ENCODE measurements at places on chromosomes 13 and 19.

DNA sequence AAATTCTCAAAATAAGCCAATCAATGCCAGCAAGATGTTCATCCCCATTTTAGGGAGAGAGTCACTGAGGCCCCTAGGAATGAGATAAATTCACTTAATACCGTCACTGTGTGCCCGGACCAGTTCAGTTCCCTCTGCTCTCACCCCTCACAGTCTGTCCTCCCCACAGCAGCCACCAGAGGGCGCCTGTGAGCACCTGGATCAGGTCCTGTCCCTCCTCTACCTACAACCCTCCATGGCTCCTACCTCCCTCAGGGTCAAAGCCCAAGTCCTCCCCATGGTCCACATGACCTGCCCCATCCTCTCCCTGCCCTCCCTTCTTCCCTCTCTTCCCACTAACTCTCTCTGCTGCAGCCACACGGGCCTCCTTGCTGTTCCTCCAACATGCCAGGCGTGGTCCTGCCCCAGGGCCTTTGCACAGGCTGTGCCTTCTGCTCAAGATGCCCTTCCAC, 42.0 kb upstream of the NFIC start:
- no peak for DNase-seq

DNA sequence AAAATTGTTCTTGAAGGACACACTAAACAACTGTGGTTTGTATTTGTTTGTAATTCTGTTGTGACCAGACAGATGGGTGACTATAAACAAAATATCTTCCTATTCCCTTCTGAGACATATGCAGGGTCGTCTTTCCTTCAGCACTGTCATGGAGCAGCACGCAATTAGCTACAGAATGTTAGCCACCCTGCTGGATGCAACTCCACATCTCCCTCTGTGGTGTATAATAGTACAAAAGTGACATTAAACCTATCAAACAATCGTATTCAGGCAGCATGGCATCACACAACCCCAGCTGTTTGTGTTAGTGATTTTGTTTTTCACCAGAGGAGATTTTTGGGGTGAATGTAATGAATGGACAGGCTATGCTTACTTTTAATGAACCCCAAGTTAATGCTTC, 146.2 kb downstream of the GPC6 start:
- no peak for DNase-seq

DNA sequence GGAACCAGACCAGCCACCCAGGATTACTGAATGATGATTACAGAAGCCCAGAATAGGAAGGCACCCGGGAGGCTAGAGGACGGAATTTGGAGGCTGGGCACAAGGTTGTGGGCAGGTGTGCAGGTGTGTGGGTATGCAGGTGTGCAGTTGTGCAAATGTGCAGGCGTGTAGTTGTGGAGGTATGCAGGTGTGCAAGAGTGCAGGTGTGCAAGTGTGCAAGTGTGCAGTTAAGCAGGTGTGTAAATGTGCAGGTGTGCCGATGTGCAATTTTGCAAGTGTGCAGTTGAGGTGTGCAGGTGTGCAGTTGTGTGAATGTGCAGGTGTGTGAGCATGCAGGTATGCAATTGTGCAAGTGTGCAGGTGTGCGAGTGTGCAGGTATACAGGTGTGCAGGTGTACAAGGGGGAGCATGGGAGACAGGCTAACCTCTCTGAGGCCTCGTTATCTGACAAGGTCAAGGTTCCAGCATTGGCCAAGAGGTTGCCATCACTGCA, 131.8 kb downstream of the KCTD15 start:
- DNase-seq, result no peak

GRCh38 chr19:5891938-5892771, 11.4 kb downstream of the NDUFA11 start:
- peak; percentile 19 for DNase-seq

GRCh38 chr13:22077764-22078163, 406.9 kb downstream of the FGF9 start:
- no peak for DNase-seq

DNA sequence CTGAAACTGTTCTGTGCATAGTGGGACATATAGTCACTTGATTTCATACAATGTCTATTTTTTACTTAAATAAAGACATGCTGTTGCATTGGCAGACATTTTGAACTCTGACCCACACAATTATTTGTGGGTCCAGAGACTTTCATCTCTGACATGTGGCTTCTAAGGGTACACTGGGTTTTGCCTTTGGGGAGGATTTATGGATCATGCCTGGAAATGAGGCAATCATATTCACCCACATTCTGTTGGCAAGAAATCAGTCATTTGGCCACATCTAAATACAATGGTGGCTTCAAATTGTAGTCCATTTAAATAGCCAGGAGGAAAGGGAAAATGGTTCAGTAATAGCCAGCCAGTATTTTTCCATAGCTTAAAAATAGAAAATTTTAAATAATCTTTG, 238.3 kb upstream of the KLF12 start:
- no peak for DNase-seq

DNA sequence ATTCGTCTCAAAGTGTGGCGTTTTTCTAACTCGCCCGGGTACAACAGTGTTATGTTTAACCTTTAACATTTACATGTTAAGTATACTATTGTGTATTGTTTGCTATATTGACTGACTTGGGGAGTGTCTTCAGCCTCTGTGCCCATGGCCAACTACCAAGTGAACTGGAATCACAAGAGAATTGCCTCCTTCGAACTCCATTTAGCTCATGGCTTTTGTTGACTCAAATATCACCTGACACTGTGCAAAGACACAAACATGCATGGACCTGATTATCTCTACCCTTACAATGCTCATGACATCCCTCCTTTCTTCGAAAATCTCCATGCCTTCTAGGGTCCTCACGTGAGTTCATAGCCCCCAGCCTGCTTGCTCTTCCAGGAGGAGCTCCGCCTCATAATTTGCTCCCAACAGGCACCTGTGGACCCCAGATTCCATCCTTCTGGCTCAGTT, 704 bp downstream of the ZNF814 start:
- DNase-seq, result no peak

- no peak for DNase-seq
Observed at GRCh38 chr19:16168465-16169081, 4.8 kb downstream of the CIB3 start.

GRCh38 chr13:36418022-36418805, 14.1 kb upstream of the CCNA1 start:
- DNase-seq, result peak; percentile 57

- no peak for DNase-seq
Observed at GRCh38 chr13:21730186-21730880, 59.5 kb downstream of the FGF9 start.

- DNase-seq, result no peak
Observed at GRCh38 chr19:50837300-50837699, 3.9 kb upstream of the KLK15 start.

DNA sequence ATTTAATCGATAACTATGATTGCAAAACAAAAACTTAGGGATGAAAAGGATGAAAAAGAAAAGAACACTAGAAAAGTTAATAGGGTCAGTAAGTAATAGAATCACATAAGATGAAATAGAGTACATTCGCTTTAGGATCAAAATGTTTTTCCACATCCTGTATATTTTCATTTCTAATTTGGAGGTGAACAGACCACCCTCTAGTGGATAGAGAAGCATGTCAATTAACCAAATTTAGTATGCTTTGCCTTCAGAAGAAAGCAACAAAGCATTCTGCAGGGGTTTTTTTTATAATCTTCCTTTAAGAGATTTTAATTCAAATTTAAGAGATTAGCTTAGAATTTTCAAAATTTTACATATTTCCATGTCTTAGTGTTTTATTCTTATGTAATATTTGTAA, 611.0 kb upstream of the SGCG start:
- no peak for DNase-seq

GRCh38 chr13:69959046-69959445, 148.6 kb upstream of the ATXN8OS start:
- DNase-seq, result no peak

DNA sequence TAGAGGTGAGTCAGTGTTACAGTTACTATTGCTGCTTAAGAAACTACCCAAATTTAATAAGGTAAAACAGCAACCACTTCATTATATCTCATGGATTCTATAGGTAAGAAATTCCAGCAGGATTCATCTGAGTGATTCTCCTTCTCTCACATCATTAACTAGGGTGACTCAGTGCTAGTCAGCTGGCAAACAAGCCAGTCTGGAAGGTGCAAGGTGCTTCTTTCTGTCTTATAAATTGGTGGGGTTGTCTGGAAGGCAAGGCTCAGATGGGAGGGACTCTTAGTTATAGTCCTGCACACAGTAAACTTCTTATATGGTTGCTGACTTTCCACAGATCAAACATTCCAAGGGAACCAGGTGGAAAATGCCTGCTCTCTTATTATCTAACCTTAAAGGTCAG, 484.5 kb downstream of the GPC5 start:
- DNase-seq, result peak; percentile 50

- no peak for DNase-seq
Observed at GRCh38 chr19:4969292-4969771, 419 bp downstream of the KDM4B start.

GRCh38 chr13:31919971-31920726, 111.4 kb upstream of the FRY start:
- no peak for DNase-seq

DNA sequence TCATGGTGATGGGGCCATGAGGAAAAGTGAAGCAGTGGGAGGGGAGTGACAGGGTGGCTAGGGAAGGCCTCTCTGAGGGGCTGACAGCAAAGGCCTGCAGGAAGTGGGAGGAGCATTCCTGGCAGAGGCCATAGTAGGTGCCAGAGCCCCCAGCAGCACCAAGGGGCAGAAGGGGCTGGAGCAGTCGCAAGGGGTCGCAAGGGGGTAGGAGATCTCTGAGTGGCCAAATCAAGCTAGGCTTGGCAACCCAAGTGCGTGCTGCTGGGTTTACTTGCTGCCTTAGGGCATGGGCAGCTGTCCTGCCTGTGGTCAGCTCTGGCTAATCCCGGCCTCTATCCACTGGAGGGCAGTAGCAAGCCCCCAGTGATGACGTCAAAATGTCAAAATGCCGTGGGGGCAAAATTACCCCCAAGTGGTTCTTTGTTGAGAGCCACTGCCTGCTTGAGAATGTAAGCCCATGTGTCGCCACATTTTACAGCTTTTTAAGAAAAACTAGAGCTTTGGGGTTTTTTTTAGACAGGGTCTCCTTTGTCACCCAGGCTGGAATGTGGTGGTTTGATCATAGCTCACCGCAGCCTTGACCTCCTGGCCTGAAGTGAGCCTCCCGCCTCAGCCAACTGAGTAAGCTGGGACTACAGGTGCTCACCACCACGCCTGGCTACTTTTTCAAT, 11.8 kb downstream of the CCDC97 start:
- peak; percentile 29 for DNase-seq

DNA sequence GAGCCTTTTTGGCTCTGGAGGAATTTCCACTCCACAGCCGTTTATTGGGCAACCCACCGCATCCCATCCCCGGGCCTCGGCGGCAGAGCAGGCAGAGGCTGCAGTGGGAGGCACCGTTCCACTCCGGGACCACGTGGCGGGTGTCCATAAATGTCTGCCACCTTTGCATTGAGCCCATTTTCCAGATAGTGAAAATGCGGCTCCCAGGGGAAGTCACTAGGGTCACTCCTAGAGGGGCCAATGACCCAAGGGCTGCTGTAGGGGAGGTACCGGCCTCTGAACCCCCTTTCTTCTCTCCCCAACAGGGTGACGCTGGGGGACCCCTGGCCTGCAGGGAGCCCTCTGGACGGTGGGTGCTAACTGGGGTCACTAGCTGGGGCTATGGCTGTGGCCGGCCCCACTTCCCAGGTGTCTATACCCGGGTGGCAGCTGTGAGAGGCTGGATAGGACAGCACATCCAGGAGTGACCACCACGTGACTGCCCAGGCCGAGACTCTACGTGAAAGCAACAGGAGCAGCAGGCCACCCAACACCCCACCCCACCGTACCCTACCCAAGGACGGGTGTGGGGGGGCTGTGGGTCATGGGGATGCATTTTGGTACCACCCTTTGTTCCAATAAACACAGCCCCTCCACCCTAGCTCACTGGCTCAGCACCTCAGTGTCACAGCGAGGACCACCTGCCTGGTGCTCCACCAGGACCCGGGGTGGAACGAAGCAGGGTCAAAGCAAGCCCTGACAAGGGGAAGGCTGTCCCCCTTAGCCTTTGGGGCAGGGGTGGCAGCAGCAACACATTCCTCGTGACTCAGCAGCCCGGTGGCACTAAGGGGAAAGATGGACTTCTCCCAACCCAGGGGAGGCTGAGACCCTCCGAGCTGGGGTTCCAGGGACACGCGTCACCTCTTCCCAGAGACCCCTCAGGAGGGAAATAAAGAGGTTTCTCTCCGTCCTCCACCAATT, 1.5 kb downstream of the TIMM13 start:
- DNase-seq, result no peak

GRCh38 chr13:44843403-44843802, 145.9 kb downstream of the NUFIP1 start:
- no peak for DNase-seq

- no peak for DNase-seq
Observed at GRCh38 chr13:23716401-23716800, 146.2 kb downstream of the TNFRSF19 start.

- no peak for DNase-seq
Observed at GRCh38 chr19:29268103-29268502, 55.2 kb upstream of the UQCRFS1 start.

GRCh38 chr19:15244106-15244803, 12.0 kb upstream of the EPHX3 start:
- no peak for DNase-seq

DNA sequence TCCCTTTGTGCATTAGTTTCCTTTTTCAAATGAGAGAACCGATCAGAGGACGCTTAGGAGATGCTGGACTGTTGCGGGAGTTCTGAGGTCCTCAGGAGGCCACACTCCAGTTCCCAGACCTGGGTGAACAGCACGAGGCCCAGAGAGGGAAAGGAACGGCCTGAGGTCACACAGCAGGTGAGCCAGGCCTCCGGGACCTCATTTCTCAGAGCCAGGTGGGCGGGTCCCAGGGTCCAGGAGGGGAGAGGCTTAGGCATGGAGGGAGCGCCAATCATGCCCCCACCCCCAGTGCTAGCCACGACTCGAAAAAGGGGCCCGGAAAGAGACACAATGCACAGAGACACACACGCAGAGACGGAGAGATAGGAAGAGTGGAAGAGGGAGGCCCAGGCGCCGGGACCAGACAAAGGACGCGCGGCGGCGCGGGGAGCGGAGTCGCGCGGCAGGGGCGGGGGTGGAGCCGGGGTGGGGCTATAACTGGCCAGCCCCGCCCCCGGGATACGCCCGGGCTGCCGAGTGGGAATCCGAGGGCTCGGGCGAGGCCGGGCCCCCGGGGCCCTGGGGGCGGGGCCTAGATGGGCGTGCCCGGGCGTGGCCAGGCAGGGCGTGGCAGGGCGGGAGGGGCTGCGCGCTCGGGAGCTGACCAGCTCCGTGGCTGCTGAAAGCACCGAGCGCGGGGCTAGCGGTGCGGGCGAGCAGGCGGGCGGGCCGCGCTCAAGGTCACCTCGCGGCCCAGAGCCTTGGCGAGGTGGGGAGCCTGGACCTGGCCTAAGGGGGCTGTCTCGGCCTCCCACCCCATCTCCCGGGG, 1.6 kb downstream of the ELAVL3 start:
- DNase-seq, result no peak

GRCh38 chr13:113664751-113665596, 2.0 kb upstream of the GRK1 start:
- no peak for DNase-seq
